ENCODE measurements at places on chromosomes 3 and 15.

- DNase-seq, result no peak
These were observed 28.9 kb downstream of the FSTL1 start for GRCh38 chr3:120421926-120422325.

DNA sequence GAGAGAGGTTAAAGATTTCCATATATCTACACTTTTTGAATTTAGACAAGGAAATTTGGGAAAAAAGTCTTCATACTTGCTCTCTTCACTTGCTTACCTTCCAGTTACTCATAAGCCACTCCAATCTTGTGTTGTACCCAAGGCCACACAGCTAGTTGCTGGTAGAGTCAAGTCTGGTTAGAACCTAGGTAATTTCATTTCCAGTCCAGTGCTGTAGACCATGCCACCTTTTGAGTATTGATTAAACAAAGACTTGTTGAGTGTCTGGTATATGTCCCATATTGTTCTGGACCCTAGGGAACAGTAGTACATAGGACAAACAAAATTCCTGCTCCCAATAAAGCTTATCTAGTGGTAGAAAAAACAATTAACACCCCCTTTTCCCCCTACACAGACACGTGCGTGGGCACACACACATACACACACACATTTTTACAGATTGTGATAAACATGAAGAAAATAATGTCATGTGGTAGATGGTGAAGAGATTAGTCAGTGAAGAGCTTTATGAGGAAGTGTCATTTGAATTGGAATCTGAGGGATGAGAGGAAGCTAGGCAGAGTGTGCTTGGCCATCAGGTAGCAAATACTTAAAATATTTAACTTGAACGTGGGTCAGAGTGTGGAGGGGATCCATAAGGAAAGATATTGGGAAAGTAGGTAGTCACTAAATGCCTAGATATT is 2.1 kb downstream of the CMC1 start:
- DNase-seq, result no peak

GRCh38 chr15:77630956-77631744 is 1.6 kb downstream of the LINGO1 start:
- no peak for DNase-seq

GRCh38 chr3:71926262-71926600 is 141.3 kb upstream of the PROK2 start:
- DNase-seq, result no peak

GRCh38 chr3:107956991-107957900 is 133.6 kb downstream of the CD47 start:
- no peak for DNase-seq

DNA sequence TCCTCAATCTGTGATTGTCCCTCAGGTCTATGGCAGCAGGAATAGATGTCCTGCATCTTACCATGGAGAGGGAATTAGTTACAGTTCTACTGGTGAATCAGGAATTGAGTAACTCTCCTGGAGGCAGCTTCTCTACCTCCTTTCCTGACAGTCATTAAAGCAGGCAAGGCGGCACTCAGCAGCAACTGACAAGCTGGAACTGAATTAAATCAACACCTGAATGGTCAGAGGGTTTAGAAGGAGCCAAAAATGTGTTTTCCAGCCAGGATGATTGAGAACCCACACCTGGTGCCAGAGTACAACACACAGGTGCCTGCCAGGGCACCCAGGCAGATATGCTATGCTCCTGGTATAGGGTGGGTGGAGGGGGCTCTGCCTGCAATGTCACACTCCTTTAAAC is 43.1 kb upstream of the TIPARP start:
- no peak for DNase-seq

GRCh38 chr3:151320131-151320530 is 3.5 kb upstream of the GPR87 start:
- DNase-seq, result no peak

GRCh38 chr3:3729261-3729660 is 70.0 kb upstream of the LRRN1 start:
- DNase-seq, result no peak
